Islet precursor cell (in vitro differentiated cells): ENCODE measurements at places on chromosomes 12 and 14.

DNA sequence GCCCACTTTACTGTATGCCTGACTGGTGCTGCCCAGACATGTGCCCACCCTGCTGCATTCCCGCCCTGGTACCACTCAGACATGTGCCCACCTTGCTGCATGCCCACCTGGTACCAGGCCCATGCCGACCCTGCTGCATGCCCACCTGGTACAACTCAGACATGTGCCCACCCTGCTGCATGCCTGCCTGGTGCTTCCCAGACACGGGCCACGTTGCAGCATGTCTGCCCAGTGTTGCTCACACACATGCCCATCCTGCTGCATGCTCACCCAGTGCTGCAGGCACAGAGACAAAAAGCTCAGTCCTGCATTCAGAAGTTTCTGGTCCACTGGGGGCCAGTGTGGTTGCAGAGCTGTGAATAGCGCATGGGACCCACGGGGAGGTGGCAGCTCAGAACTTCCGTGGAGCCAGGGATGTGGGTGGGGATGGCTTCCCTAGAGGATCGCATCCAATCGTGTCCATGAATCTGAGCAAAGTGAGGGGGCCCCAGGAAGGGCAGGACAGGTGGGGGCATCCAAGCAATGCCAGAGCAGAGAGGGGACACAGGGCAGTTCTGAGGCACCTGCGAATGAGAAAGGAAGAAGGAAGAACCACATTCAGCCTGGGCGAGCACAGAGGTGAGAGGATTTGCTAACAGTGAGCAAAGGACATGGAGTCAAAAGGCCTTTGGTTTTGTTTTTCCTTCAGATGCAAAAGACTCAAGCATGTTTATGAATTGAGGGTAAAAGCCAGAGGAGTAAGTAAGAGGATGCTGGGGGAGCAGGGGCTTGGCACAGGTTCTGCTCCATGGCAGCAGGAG, 175.9 kb upstream of the C14orf180 start:
- DNase-seq: peak; percentile 34

DNA sequence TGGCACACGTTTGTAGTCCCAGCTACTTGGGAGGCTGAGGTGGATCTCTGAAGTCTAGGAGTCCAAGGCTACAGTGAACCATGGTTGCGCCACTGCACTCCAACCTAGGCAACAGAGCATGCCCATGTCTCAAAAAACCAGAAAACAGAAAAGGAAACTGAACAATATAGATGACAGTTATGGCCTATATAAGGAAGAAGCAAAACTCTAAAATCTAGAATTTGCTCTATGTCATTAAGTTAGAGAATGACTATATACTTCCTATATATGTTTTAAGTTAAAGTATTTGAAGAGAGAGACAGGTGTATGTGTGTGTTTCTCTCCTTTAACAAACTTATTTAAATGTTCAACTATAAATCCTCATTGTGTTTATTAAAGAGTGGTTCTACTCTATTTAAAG, 65.8 kb downstream of the MNAT1 start:
- DNase-seq: no peak

GRCh38 chr12:93122569-93123091, 193.5 kb upstream of the EEA1 start:
- DNase-seq: peak; percentile 72

DNA sequence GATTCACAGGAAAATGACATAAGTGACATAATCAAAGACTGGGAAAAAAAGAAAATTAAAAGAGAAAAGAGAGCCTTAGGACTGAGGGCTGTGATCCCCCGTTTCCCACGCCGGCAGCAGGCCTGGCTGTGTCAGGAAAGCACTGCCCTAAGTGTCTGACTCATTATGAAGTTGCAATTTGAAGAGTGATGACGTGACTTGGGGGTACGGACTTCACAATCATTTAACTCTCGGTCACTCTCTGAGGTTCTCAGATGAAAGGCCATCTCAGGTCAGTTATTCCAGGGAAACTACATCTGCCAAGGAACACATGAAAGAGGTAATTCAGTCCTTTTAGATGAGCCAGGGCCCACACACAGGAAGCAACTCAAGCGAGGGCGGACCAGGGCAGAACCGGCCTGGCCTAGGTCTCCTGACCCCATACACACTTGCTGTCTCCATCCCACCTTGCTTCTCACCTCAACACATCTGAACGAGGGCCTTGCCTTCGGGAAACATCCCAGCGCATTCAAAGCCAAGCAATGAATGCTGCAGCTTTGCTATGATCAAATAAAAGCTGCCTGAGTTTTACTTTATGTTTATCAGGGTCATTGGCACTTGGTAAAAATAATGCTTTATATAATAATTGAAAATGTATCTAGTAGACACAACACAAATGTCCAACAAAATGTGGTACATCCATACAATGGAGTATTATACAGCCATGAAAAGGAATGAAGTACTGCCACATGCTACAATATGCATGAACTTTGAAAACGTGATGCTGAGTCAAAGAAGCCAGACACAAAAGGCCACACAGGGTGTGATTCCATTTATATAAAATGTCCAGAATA, 2.7 kb downstream of the SSH1 start:
- DNase-seq: peak; percentile 85

GRCh38 chr12:114710151-114710550, 26.2 kb upstream of the TBX3 start:
- DNase-seq: peak; percentile 91

DNA sequence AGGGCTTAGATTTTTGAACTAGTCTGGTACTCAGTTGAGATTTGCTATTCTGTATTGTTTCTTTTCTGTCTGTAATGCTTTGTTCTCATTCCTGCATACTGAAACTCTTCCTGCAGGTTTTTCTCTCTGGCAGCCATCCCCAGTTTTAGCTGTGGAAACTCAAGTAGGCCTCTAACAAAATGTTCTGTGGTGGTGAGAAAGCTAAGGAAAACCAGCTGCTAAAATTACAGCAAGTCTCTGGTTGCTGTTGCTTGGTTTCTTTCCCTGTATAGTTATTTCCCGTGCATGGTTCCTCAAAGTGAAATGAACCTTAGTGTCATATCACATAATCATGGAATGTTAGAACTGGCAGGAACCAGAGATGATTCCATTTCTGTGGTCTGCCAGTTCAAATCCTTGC, 442.5 kb downstream of the NRXN3 start:
- no peak for DNase-seq

DNA sequence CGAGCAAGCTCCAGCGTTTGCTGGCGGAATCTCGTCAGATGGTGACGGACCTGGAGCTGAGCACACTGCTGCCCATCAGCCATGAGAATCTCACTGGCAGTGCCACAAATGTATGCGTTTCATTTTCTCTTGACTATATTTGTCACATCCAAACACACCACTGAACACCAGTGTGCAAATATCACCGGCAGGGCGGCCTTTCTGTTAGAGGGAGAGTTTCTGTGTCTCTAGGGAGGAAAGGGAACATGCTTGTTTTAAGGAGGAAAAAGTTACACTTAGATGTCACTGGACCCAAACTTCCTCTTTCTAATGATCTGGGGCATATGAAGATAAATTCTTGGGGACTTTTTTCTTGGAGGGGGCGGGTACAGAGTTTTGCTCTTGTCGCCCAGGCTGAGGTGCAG, 21.9 kb upstream of the HIP1R start:
- no peak for DNase-seq

DNA sequence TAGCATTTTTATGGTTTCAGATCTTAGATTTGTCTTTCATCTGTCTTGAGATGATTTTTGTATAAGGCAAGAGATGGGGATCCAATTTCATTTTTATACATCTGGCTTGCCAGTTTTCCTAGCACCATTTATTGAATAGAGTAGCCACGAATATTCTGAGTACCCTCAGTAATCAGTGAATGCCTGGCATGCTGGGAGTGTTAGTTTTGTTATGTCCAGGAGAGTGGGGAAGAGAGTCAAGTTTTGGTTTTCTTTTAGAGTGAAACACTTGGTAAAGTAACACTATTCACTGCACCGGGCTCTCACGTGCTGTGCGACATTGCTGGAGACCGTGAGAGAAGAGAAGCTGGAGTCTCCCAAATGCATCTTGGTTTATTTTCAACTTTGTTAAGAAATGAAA, 31.3 kb downstream of the DERA start:
- no peak for DNase-seq
